ENCODE measurements at places on chromosomes 16 and 17.

DNA sequence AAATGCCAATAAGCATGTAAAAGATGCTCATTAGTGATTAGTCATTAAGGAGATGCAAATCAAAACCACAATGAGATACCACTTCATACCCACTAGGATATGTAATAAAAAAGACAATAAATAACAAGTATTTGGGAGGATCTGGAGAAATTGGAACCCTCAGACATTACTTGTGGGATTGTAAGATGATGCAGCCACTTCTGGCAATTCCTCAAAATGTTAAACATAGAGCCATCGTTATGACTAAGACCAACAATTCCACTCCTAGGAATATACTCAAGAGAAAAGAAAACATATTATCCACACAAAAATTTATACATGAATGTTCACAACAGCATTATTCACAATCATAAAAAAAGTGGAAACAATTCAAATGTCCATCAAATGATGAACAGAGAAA, 336.2 kb upstream of the PMFBP1 start:
- ATAC-seq, result no peak
- H3K4me3 ChIP-seq, result no peak overlapping the region
- H3K36me3 ChIP-seq, result no peaks in the 10 kb centered on the region
- H3K27ac ChIP-seq, result no peak overlapping the region
- no peaks in the 10 kb centered on the region for H3K4me1 ChIP-seq

GRCh38 chr16:87628940-87629339, 26.6 kb downstream of the JPH3 start:
- peaks cover 22% of the 10 kb centered on the region for H3K27me3 ChIP-seq
- no peak for ATAC-seq
- no peaks in the 10 kb centered on the region for H3K4me1 ChIP-seq
- no peak overlapping the region for H3K27ac ChIP-seq

DNA sequence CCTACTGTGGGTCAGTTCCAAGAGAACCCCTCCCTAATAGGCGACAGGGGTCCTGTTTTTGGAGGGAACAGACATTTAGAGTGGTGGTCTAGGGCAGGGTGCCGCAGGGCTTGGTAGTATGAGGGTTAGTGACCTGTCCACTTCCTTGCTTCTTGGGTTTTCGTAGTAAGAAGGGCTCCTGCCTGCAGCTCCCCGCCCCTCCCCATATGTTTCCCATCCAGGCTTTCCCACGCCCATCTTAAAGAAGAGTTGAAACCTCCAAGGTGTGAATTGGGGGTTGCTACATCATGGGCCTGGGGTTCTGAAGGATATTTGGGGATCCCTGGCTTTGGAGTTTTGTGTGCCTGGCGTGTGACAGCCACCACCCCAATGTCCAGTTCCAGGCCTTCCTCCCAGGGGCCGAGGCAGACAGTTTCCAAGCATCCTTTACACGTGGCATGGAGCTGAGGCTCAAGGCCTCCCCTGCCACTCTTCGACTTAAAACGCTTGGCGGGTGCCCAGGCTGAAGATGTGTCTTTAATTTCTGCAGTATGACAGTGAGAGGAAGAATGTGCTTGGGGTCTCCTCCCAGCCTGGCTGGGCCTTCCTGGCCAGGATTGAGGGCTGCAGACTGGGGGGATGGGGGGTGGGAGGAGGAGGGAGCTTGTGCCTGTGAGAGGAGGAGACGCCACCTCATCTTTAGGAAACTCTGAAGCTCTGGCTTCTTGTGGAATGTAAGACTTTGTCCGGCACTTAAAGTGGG, 2.3 kb upstream of the COL1A1 start:
- no peak overlapping the region for H3K4me3 ChIP-seq
- H3K27me3 ChIP-seq, result peaks cover 64% of the 10 kb centered on the region
- H3K27ac ChIP-seq, result no peak overlapping the region
- H3K36me3 ChIP-seq, result no peaks in the 10 kb centered on the region

GRCh38 chr16:89710709-89711564, 9.4 kb upstream of the SPATA2L start:
- no peak for ATAC-seq
- peaks cover 5% of the 10 kb centered on the region for H3K4me1 ChIP-seq
- no peak overlapping the region for H3K27ac ChIP-seq

DNA sequence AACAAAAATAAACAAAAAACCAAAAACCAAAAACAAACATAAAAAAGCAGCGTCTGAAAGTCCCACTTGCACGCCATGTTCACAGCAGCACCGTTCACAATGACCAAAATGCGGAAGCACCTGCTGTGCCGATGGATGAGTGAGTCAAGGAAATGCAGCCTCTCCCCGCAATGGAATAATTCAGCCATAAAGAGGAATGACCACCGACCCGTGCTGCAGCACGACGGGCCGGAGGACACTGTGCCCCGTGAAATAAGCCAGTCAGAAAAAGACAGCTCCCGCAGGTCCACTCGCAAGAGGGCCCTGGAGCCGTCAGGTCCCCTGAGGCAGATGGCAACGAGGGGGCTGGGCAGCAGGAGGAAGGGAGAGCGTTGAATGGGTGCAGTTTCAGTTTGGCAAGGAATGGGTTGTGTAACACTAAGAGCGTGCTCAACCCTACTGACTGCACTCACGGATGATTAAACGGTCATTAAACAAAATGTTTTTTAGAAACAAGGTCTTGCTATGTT, 5.1 kb downstream of the CLCN7 start:
- no peaks in the 10 kb centered on the region for H3K27me3 ChIP-seq
- H3K36me3 ChIP-seq, result no peaks in the 10 kb centered on the region
- no peak overlapping the region for H3K4me3 ChIP-seq
- H3K27ac ChIP-seq, result no peak overlapping the region

DNA sequence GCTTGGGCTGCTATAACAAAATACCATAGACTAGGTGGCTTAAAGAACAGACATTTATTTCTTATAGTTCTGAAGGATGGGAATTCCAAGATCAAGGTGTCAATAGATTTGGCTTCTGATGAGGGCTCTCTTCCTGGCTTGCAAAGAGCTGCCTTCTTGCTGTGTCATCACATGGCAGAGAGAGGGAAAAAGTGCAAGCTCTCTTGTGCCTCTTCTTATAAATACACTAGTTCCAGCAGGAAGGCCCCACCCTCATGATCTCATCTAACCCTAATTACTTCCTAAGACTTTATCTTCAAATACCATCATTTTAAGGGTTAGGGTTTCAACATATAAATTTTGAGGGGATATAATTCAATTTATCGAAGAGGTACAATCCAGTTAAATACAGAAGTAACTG, 30.6 kb downstream of the ABCA9 start:
- no peaks in the 10 kb centered on the region for H3K4me1 ChIP-seq
- H3K36me3 ChIP-seq, result no peaks in the 10 kb centered on the region
- no peak overlapping the region for H3K27ac ChIP-seq
- no peak for ATAC-seq
- H3K27me3 ChIP-seq, result peaks cover 15% of the 10 kb centered on the region

DNA sequence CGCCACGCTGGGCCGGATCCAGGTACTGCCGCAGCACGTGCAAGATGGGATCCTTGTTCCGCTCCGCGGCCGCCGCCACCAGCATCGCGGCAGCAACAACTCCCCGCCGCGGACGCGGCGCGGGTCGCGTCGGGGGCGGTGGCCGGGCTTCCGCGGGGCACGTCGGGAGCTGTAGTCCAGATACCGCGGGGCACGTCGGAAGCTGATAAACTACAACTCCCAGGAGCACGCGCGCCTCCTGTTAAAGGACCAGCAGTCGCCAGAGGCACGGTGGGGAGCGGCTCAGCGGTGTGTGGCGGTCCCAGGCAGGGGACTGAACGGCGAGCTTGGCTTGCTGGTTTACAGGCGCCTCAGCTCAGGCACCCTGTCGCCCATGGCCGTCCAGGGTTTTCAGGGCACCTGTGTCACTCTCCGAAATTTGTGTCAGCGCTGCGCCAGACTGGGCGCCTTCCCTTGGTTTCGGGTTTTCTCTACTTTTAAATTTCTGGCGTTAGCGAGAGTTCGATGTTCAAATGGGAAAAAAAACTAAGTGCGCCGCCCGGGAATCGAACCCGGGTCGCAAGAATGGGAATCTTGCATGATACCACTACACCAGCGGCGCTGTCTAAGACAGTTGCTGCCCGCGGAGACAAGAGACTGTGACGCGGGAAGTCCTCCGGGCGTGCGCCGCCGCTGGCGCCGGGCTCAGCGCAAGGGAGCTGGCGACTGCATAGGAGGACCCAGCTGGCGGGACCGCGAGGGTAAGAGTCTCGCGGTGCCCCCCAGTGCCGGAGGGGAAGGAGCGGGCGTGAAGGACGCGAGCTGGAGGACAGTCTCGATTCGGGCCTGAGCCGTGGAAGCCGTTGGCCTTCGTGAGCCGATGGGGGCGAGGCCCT, at the start of gene METTL26:
METTL26 (minus strand) TSS at position 100 of the 875 bp plus-strand sequence; CDS start at position 85, 15 bp downstream.
- peaks cover 6% of the 10 kb centered on the region for H3K4me1 ChIP-seq
- H3K27me3 ChIP-seq, result no peaks in the 10 kb centered on the region
- H3K27ac ChIP-seq, result peak within 1 kb of the TSS; percentile 100
- H3K36me3 ChIP-seq, result peaks cover 15% of the 10 kb centered on the region
- peak; percentile 91 for ATAC-seq

DNA sequence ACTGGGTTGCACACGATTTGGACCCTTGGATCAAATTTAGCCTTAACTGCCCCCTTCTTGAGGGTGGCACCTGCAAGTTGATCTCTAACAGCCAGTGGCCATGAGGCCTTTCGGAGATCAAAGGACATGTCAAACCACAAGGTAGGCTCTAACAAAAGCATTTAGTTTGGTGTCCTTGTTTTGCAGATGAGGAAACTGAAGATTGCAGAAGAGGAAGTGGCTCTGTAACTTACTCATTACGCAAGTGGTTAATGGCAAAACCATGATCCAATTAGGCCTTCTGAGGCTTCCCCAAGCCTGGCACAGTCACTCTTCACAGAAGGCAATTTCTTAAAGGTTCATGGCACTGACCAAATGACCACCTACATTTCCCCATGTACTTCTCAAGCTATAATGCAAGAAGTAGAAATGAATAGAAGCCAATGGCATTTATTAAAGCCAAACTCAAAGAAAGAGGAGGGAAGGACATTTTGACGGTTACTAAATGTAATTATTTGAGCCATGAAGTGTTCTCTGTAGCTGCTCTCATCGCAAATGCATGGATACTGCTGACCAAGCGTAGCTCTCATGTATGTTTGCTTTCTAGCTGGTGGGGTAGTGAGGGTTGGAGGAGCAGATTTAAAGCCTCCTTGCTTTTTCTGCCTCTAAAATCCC, 32.8 kb upstream of the ABCC12 start:
- peak; percentile 56 for ATAC-seq
- H3K27me3 ChIP-seq, result no peaks in the 10 kb centered on the region
- no peak overlapping the region for H3K4me3 ChIP-seq
- no peaks in the 10 kb centered on the region for H3K36me3 ChIP-seq

DNA sequence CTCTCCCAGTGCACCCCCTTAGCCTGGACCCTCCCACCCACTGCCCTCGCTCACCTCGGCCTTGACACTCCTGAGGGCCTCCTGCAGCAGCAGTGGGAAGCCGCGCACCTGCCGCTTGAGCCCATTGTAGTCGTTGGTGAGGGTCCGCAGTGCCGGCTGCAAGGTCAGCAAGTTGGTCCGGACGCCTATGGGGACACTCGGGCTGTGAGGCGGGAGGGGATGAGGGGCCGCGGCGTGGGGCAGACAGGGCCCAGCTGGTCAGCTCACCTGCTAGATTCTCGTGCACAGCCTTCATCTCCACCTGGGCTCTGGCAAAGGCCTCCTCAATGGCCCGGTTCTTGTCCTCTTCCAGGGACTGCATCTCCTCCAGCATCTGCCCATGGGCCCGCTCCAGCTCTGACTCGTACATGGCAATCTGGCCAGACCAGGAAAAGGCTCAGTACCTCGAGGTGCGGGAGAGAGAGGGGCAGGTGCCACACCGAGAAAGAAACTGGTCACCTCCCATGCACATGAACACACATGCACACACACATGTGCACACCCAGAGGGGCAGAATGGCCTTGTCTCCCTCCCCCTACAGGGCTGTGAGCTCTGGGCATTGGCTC, 32.6 kb downstream of the KIFC3 start:
- H3K4me3 ChIP-seq, result no peak overlapping the region
- no peaks in the 10 kb centered on the region for H3K27me3 ChIP-seq
- H3K4me1 ChIP-seq, result no peaks in the 10 kb centered on the region
- no peak overlapping the region for H3K27ac ChIP-seq
- no peaks in the 10 kb centered on the region for H3K36me3 ChIP-seq

GRCh38 chr16:5502467-5502869, 404.9 kb upstream of the EEF2KMT start:
- no peaks in the 10 kb centered on the region for H3K4me1 ChIP-seq
- H3K27me3 ChIP-seq, result peaks cover 10% of the 10 kb centered on the region
- H3K27ac ChIP-seq, result no peak overlapping the region
- no peaks in the 10 kb centered on the region for H3K36me3 ChIP-seq
- ATAC-seq, result no peak

DNA sequence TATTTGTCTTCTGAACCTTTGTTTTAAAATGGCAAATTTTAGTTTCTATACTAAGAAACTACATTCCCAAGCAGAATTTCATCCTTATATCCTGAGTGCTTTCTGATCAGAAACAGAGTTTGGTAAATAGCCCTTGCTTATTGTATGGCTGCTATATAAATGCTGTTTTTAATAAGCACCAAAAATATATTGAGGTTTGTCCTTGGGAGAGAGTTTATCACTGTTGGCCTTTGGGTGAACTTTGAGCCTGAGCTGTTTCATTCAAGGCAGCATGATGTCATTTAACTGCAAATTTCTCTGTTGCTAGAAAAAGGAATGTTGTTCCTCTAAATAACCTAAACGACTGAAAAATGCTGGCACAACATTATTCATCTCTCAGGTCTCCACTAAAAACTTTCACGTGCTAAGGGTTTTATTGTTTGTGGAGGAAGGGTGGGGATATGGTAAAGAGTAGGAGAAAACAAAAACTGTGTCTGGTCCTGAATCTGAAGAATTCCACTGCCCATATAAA, 334.3 kb upstream of the TBX2 start:
- no peaks in the 10 kb centered on the region for H3K27me3 ChIP-seq
- ATAC-seq, result no peak
- H3K4me3 ChIP-seq, result no peak overlapping the region
- H3K4me1 ChIP-seq, result peaks cover 4% of the 10 kb centered on the region

DNA sequence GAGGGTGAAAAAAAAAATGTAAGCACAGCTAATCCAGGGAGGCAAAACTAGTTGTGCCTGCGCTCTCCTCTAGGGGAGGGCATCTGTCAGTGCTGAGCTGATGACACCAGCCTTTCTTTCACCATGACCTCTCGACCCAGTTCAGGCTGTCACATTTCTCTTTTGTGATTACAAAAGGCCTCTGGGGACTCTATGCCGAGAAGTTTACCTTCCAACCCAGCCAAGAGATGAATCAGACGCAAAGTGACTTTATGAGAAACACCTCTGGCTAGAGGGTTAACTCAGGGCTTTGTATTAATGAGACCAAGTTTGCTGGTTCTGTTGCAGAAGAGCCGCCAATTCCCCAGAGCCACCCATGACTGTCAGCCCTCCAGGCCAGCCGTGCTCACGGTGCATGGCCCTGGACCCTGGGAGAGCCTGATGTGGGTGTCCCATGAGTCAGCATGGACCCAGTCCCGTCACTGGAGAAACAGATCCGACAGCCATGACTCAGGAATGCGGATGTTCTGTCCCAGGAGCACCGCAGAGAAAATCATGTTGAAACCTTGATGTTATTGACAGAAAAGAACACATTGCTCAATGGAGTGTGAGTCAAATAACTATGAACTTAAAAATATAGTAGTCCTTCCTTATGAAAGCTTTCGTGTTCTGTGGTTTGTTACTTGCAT, 437.2 kb downstream of the HS3ST3B1 start:
- H3K27ac ChIP-seq, result no peak overlapping the region
- no peak overlapping the region for H3K4me3 ChIP-seq
- ATAC-seq, result no peak
- H3K4me1 ChIP-seq, result no peaks in the 10 kb centered on the region
- peaks cover 31% of the 10 kb centered on the region for H3K27me3 ChIP-seq
- no peaks in the 10 kb centered on the region for H3K36me3 ChIP-seq
